ENCODE measurements at places on chromosomes 12 and 14.
A peak's percentile ranks its signal among the peaks of the same experiment; 100 is the strongest.

DNA sequence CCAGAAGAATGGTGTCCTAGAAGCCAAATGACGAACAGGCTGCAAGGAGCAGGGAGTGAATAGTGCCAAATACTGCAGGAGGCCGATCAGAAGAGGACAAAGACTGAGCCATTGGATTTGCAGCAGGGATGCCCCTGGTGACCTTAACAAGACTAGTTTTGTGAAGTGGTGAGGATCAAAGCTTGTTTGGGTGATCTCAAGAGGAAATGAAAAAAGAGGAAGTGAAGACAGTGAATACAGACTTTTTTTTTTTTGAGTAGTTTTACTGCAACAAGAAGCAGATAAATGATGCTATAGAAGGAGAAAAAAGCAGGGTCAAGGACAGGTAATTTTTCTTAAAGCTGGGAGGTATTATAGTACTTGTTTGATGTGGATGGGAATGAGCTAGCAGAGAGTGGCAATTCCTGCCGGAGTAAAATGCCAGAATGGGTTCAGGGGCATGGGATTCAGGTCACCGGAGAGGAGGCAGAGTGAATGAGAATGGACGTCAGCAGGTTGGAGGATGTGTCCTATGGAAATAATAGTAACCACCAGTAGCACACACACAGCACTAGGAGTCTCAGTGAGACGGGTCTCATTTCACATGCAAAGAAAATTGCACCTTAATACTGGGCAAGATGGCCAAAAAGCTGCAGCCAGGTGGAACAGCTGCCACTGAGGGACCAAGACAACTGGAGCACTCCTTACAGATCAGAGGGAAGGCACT, 345.8 kb upstream of the CCDC196 start:
- DNase-seq: no peak

GRCh38 chr14:24123424-24124417, 6.7 kb upstream of the FITM1 start:
- no peak for DNase-seq

- no peak for DNase-seq
Measured at GRCh38 chr14:83291714-83292113, 1758.1 kb upstream of the SEL1L start.

DNA sequence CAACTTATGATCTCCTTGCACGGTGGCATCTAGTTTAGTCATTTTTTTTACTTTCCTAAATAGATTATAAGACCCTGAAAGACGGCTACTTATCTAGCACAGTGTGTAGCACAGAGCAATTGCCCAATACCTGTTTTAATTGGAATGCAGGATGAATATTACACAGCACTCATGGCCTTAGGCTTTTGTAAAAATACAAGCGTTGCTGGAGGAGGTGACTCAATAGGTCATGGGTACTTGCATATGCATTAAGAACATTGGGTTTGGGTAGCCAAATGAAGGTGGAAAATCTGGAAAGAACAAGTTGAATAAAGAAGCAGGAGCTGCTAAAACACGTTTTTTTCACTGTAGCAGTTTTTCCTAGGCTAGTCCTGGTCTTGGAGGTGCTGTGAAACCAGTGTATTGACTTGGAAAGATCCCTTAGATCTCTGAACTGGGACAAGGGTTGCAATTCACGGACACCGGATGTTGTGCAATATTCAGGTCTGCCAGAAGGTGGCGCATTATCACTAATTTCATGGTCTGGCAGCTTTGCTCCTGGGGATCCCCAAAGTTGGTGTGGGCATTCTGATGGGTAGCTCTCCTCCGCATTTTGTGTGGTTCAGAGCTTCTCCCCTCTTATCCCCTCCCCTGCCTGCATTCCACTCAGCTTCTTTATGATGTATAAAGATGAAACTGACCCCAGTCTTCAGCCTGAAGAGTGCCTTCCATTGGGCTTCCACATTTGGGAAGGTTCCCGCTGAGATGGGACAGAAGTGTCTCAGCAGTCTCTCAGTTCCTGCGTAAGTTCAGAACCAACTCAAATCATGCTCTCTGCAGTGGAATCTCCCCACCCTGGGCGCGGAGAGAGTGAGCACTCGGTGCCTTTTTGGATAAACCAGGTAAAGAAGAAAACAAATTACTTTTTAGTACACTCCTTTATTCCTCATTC, 278.3 kb downstream of the NRXN3 start:
- peak; percentile 49 for DNase-seq

DNA sequence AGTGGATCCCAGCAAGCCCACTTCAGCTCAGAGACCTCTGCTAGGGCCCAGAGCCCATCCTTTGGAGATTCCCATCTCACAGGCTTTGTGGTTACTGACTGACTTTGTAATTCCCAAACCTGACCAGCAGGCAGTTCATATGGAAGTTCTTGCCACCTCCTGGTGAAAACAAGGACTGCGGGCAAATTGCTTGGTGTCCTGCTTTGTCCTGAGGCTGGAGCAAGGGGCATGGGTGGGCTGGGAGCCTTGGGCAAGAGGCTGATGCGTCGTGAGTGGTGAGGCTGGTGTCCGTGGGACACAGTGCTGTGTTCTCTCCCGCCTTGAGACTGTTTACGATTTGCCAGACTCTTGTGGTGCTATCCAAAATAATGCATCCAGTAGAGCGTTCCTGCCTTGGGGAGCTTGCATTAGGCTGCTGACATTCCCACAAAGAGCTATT, 91.0 kb downstream of the LRRC74A start:
- no peak for DNase-seq

DNA sequence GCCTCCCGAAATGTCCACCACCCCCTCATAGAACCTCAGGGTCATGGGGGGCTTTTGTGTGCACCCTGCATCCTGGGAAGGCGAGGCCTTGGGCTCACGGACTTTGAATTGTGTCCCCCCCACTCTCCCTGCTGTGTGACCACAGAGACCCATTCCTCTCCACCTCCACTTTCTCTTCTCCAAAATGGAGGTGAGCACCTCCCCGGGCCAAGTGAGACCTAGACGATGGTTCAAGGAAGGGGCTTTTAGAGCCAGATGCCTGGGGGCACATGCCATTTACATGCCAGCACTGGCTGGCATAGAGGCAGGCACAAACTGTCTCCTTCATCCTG, 33.5 kb downstream of the CYP46A1 start:
- DNase-seq: no peak

DNA sequence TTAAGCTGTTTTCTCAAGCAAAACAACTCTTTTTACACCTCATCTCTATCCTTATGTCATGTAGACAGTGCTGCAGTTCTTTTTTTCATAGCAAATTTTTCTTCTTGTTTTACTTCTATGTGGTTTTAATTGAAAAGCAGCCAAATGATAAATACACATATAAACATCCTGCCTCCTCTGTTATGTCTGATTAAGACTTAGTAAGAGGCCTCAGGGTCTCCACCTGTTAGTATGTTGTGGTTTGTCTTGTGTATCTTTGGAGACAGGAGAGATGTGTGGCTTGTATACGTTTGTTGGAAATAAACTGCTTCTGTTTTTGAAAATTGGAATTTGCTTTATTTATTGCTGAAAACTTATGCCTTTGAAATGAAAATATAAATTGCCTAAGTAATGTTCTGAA, 32.0 kb downstream of the PEX5 start:
- DNase-seq: no peak

GRCh38 chr12:53856132-53856531, 82.5 kb upstream of the HOXC13 start:
- DNase-seq: no peak

DNA sequence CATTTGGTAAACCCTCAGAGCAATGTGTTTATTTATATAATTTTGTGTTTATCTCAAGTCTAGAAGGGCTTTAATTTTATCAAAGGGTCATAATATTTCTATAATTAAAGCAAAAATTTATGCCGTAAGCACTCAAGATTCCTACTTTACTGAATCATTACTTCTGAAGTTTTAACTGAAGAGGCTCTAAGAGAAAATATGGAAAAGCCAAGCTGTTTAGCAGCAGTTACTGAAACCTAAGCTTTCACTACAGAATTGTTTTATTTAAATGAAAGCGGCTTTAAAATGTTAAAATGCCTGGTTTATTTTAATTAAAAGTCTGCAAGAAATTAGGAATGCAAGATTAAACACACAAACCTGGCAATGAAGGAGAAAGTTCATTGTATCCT, 73.9 kb upstream of the BBS10 start:
- no peak for DNase-seq

DNA sequence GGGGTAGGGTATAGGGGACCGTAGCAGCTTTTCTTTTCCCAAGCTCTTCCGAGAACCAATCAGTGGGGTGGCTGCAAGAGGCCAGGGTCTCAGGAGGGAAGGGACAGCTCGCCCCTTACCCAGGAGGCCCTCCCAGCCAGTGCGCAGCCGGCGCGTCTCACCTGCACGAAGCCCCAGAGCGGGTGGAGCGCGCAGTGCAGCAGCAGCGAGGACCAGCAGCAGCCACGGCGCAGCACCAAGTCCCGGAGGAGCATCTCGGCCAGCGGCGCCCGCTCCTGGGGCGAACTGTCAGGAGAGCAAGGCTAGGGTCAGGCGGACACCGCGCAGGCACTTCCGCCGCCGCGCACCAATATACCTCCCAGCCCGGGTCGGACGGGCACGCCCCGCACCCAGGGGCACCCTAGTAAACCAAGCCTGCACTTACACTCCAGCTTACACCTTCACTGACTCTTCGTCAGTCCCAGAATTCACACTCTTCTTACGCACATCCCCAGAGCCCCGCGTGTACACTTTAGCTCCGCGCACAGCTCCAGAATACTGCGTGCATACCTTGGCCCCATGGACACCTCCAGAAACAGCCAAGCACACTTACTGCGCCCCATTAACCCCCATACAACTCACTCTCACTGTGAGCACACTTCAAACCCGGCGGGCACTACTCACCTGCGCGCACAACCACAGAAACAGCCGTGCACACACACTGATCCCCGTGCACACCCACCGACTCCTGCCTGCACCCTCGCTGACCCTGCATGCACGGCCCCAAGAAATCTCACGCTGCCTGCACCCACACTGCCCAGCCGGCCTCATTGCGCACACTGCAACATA, 606 bp downstream of the PRIMA1 start:
- no peak for DNase-seq

GRCh38 chr14:53209370-53209769, 56.2 kb upstream of the DDHD1 start:
- no peak for DNase-seq

DNA sequence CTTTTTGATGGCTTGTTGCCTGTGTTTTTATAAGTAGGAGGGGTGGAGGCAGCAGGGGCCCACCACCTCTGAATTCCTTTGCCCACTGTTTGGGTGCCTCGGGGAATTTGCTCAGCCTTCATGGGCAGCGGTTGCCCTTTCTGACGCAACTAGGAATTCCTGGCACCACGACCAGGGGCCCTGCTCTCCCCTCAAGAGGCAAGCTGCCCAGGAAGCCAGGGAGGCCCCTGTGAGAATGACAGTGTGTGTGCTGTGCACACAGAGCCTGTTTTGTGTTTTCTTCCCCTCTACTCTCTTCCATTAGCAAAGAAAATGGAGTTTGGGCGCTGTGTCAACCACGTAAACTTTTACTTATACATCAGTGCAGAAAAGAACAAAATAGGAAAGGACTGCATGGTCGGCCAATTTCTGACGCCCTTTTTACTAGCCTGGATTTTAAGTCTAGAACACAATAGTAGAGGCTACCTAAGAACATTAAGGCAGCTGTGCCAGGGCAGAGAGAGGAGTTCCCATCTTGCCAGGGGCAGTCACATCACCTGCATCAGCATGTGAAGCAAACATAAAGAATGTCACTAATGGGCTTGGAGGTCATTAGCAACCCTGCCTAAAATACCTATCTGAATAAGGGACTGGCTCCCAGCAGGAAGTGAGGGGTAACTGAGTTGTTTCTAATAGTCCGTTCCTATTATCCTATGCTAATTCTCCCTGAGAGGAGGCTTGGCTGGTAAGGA, 17.9 kb upstream of the PTGR2 start:
- DNase-seq: no peak

- no peak for DNase-seq
Measured at GRCh38 chr14:68141281-68142088, 321.9 kb downstream of the RAD51B start.

DNA sequence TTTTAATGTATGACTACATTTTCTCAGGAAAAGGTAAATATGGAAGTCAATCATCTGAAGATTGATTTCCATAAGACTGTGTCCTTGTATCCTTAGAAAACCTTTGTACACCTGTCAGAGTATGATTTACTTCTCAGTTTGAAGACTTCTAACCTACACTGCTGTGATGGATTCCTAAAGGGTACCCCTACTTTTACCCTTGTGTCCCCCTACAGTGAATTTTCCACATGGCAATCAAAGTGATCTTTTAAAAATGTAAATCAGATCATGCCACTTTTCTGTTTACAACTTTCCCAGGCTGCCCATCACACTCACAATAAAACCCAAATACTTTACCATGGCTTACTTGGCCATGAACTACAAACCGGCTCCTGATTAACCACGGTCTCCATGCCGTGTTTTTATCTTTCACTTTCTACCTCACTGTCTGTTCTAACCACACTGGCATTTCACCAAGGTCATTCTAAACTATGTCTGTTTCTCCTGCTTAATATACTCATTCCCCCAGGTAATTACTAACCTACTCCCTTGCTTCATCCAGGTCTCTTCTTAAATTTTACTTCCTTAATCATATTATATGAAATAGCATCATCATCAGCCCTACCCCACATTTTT, 8.1 kb downstream of the DNAI7 start:
- no peak for DNase-seq

DNA sequence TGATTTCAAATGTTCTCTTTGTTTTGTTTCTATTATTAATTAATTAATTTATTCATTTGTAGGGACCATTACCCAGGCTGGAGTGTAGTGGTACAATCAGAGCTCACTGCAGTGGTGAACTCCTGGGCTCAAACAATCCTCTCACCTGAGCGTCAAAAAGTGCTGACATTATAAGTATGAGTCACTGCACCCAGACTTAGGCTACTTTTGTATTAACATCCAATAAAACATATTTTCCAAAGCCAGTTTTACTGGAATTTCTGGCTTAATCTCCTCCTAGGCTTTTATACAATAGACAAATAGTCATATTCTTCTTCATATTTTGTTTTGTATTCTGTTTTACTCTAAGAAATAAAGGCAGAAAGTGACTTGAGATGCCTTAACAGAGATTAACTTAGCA, 749.6 kb downstream of the SLC16A7 start:
- no peak for DNase-seq

- DNase-seq: no peak
Measured at GRCh38 chr14:71532344-71532743, 399.9 kb upstream of the RGS6 start.

GRCh38 chr12:2282318-2282717, 229.5 kb downstream of the CACNA1C start:
- no peak for DNase-seq

DNA sequence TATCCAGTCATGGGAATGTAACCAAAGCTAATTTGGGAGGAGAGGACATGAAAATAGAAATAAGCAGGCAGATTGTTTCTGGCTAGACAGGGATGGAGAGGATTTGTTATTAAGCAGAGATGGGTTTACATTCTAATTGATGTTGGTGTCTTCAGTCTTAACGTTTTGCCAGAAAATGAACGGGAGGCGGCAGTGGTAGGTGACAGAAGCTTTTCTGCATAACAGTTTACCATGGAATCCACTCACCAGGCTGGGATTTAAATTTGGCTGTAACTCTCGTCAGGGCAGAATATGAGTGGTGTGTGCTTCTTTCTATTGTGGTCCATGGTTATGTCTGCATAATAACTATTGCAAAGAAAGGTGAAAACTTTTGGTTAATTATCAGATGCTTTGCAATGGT, 50.2 kb upstream of the OTX2 start:
- DNase-seq: no peak

Measured in activated CD4-positive, CD25-positive, alpha-beta regulatory T cell treated with anti-CD3 and anti-CD28 coated beads, Interleukin-2, amount 50 U/mL, for 72 hours (primary cell).